Stimulated activated CD8-positive, alpha-beta memory T cell treated with anti-CD3 and anti-CD28 coated beads, Interleukin-2, amount 100 ng/mL, for 48 hours (primary cell): ENCODE measurements at places on chromosomes 6 and 20.

- DNase-seq, result no peak
These were observed 67.9 kb upstream of the RNF24 start for GRCh38 chr20:4083098-4083865.

DNA sequence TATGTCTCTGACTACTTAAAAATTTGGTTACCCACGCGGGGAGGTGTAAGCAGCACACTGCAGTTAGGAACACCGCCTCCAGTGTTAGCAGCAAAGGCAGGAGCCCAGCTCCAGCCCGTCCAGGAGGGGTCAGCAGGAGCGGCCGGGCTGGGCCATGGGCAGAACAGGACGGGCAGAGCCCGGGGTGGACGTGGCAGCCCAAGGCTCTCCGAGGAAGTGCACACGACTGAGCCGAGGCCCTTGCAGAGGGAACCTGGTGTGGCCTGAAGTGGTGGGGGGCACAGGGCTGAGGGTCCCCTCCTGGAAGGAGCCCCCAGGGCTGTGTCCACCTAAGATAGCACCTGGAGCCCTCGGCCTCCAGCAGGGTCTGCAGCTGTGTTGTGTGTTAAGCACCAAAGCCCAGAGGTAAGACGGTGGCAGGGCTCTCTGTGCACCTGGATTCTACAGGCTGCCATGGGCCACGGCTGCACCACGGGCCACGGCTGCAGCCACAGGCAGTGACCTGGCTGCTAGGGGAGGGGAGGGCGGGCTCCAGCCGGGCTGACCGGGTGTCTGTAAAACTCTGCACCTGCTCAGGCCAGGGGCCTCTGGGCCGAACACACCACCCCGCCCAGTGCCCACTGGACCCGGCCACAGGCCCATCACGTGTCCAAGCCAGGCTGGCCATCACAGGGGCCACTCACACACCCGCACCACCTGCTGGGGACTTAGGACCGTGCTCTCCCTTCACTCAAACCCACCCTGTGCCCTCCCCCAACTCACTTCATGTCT lies 6.6 kb downstream of the SLC2A4RG start:
- DNase-seq, result no peak

- no peak for DNase-seq
These were observed 194.0 kb upstream of the POU3F2 start for GRCh38 chr6:98640366-98640765.

GRCh38 chr6:13413900-13414555 lies 73.4 kb downstream of the GFOD1 start:
- no peak for DNase-seq

DNA sequence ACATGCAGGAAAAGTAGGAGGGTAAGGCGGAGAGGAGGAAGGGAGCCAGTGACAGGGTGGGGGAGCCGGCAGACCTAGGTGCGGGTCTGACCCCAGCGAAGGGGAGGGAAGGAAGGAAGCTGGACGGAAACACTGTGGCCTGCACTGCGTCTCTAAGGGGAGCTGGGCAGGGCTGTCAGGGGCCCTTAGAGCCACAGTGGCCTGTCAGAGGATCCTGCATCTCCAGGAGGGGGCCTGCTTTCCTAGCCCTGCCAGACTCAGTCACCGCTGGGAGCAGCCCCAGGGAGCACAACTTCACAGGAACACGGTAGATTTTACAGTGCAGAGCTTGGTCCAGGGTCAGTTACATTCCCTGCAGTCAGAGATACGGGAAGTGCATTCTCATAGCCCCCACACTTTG lies 118.2 kb downstream of the PACRG start:
- no peak for DNase-seq

GRCh38 chr6:72175916-72176315 lies 289.6 kb downstream of the RIMS1 start:
- no peak for DNase-seq

GRCh38 chr6:5855787-5856470 lies 150.8 kb downstream of the NRN1 start:
- no peak for DNase-seq
